ENCODE measurements at places on chromosomes 2 and 18. TPM values are rescaled to one million over a fixed set of nuclear protein-coding genes. Genes with fewer than 3 reads are reported as not detected.

- no peak for DNase-seq
These were observed 198.9 kb downstream of the TWIST2 start for GRCh38 chr2:239046822-239047221.

DNA sequence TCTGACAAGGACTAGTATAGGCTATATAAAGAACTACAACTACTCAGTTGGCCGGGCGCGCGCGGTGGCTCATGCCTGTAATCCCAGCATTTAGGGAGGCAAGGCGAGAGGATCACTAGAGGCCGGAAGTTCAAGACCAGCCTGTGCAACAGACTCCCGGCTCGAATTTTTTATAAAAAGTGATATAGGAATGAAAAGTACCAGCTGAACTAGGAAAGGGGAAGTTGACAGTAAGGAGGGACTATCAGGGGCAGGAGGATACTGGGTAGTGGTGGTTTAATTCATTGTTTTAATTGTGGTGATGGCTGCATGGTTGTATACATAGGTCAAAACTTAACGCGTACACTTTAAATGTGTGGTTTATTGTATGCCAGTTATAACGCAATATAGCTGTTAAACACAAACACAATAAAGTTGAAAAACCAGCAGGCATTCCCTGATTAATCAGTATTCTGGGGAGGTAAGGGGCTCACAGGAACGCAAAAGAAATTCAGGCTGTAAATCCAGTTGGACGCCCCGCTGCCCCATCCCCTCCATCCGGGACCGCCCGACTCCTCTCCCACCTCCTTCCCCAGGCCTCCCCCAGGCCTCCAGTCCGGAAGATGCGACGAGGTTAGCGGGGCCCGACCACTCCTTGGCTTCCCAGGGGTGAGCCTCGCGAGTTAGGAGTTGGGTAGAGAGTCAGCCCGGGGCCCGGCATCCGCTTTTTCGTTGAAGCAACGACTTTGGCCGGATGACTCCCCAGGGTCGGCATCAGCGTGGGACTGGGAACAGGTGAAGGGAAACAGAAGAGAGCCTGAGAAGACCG lies 746 bp upstream of the POLR1B start:
- DNase-seq, result peak; percentile 79

GRCh38 chr18:32440518-32440917 lies 30.2 kb downstream of the GAREM1 start:
- DNase-seq, result no peak

- no peak for DNase-seq
These were observed 24.2 kb downstream of the HPCAL1 start for GRCh38 chr2:10326707-10327594.

DNA sequence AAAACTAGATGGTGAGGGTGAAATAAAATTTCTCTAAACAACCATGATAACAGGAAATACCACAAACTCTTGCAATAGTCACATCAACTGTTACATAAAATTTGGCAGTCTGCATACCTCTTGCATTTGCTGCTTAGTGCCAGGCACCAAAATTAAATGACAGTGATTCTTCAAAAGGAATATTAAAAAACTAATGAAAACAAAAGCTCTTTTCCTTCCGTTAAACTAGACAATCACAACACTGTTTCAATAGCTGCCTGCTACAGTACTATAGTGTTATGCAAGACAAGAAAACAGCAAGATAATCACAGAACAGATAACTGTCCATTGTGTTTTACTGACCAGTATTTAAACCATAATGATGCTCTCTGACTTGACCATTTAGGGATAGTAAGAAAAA lies 239.0 kb upstream of the SMAD7 start:
- no peak for DNase-seq

DNA sequence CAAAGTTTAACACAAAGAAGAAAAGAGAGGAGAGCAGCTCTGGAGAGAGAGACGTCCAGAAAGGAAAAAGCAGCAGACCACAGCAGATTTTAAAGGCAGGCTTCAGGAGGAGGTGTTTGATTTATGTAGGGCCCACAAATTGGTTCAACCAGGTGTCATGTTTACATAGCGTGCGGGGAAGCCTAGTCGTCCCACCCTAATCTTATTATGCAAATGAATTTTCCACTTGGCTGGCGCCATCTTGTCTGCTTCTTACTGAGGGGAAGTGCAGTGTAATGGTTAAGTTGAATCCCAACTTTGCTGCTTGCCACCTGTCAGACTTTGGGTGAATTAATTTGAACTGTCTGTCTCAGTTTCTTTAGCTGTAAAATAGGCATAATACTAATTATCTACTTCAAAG lies 282.4 kb upstream of the CYRIA start:
- DNase-seq, result no peak

- DNase-seq, result no peak
These were observed 27.0 kb downstream of the MEIS1 start for GRCh38 chr2:66461664-66462500.

GRCh38 chr18:33232318-33232626 lies 208.2 kb downstream of the CCDC178 start:
- no peak for DNase-seq

- DNase-seq, result no peak
These were observed 99.6 kb upstream of the SCG2 start for GRCh38 chr2:223701761-223702160.

- no peak for DNase-seq
These were observed 54.6 kb downstream of the LAMA3 start for GRCh38 chr18:23743733-23744333.

- no peak for DNase-seq
These were observed 179.0 kb downstream of the TWIST2 start for GRCh38 chr2:239026711-239027361.

- DNase-seq, result no peak
These were observed 42.1 kb downstream of the DIPK1C start for GRCh38 chr18:74414953-74415515.

GRCh38 chr2:217471319-217471718 lies 531.5 kb downstream of the TNS1 start:
- DNase-seq, result no peak

Gene EVX2
- total RNA-seq, result not detected

Gene PLEK
- not detected for total RNA-seq

Gene MRPS5
- 80.5 TPM for total RNA-seq

Gene CD226
- 0.02 TPM for total RNA-seq

Gene PEX13
- 37.4 TPM for total RNA-seq

Gene PROM2
- total RNA-seq, result 0.82 TPM

Gene SP140
- total RNA-seq, result not detected

Gene LRP2
- 260 TPM for total RNA-seq

Gene SCG2
- 0.35 TPM for total RNA-seq
